ENCODE measurements at places on chromosomes 2 and 18. TPM values are rescaled to one million over a fixed set of nuclear protein-coding genes. Genes with fewer than 3 reads are reported as not detected.

- peak; percentile 79 for DNase-seq
Observed at GRCh38 chr2:173402405-173402974, 47.8 kb downstream of the CDCA7 start.

DNA sequence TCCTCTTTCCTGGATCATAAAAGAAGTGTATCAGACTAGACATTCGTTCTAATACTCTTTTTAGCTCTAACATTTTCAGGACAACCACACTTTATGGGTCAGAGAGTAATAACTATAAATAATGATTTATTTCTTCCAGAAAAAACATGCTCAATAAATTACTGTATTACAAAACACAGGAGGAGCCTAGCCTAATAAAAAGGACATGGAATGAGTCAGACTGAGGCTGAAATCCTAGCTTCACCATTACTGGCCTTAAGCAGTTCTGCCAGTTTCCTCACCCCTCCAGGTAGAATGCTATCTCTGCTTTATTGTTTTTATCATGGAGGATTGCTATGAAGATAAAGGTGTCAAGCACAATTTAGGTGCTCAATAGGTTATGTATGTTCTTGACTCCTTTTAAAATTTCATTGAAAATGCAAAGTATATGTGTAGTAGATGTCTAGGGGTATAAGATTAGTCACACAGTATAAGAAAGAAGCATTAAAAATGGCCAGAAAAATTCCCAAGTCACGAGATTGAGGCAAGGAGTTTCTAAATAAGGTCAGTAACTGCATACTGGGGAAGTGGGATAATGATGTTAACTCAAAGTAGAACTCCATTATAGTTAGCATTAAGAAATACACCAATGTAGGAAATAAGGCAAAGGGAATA, 105.5 kb upstream of the NEUROD1 start:
- no peak for DNase-seq

- DNase-seq = no peak
Observed at GRCh38 chr2:59018737-59019136, 777.6 kb upstream of the FANCL start.

GRCh38 chr2:208984376-208985090, 439.3 kb upstream of the MAP2 start:
- no peak for DNase-seq

- no peak for DNase-seq
Observed at GRCh38 chr2:42013409-42013808, 34.4 kb upstream of the PKDCC start.

GRCh38 chr2:192123847-192124246, 70.9 kb downstream of the TMEFF2 start:
- no peak for DNase-seq

DNA sequence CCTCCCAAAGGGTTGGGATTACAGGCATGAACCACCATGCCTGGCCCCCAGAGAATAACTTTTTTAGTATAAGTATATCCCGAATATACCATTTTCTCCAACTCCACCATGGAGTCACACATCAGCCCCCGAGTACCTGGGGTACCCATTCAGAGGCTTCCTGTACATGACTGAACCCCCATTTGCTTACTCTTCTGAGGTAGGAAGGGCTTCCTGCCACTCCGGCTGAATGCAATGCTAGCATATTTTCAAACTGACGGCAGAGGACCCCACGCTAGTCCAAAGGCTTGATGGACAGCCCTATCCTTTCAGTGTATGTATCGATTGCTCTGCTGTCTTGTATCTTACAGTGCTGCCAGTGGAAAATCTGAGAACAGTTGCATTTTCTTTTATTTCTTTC, 220.6 kb upstream of the SH3BP4 start:
- no peak for DNase-seq

DNA sequence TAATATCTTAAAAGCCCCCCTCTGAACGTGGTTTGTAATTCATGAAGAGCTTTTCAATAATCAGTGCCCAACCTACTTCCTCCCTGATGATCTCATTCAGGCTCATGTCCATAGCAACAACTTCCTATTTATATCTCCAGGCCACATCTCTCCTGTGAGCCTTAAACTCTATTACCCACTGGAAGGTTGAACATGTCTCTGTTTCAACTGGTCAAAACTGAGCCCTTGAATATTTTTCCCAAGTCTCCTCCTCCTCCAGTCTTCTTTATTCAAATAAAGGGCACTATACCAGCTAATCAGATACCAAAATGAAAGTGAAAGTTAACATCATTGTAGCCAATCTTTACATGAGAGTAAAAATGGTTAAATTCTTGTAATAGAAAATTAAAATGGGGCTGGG, 63.7 kb upstream of the ITGA4 start:
- no peak for DNase-seq

DNA sequence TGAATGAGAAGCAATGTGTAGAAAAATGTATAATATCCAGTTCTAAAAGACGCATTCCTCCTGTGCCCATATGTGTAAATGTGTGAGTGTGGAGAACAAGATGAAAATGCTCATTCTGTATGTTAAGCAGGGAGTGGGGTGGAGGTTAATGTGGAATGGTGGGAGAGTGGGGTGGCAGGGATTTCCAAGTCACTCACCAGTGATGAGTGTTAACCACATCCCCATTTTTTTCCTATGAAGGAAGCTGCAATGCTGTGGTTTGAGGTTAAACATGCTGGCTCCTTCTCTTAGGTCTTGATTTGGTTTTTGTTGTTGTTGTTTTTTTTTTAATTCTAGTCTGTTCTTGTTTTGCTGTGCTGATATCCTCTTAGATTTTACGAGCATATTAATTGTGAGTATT, 169.4 kb downstream of the NEDD4L start:
- DNase-seq = no peak

DNA sequence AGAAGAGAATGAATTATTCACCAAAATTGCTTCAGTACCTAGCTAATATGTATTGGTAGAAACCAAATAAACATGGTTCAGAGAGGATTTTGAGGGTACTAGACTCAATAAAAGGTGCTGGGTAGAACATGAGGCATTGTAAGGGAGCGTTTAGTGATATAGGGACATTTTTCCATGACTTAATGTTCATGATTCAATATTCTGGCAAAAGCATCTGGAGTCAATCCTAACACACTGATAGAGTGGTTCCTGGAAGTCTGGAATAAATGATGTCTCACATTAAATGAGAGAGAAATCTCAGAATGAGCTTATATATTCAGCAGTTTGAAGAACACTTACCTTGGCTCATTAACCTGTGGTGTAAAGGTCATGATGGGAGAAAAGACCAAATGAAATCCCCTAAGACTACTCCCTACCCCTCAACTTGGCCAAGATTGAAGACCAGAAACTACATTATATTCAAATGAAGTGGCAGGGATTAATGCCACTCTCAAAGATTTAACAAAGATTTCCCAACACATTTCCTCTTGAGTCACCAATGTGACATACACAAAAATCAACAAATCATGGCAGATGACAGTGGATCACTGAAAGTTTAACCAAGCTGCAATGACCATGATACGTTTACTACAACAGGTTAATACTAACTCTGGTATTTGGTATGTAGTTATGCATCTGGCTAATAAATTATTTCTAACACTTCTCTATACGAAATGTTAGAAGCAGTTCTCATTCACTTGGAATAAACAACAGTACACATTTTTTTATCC, 309.5 kb downstream of the SATB2 start:
- DNase-seq = no peak

DNA sequence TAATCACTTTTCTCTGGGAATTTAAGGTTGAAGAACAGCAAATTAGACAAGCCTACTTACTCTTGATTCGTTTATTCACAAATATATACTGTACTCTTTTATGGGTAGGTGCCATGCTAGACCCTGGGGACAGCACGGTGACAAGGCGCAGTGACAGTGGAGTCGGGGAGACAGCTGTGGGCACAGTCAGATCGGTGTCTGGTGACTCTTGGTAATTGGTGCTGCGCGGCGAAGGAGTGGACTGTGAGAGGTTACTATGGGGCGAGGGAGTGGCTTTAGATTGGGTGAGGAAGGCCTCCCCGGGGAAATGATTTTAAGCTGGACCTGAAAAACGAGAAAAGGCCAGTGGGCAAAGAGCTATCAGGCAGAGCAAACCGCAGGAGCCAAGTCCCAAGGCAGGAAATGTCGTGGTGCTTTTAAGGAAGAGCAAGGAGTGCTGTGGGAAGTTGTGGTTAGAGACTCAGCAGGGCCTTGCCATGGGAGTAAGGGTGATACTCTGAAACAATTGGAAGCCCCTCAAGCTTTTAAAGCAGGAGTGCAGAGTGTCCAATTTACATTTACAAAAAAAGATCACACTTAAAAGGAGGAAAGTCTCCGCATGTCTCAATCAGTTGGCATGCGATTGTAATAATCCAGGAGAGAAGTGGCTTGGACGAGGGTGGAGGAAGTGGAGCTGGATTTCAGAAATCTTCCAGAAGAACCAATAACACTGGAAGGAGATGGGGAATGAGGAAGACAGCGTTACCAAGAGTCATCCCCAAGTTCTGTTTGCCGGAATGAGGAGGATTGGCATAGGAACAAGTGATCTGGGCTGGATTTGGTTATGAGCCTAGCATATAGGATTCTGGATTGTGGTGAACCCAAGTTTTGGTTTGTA, 36.1 kb upstream of the TXNDC2 start:
- peak; percentile 80 for DNase-seq

DNA sequence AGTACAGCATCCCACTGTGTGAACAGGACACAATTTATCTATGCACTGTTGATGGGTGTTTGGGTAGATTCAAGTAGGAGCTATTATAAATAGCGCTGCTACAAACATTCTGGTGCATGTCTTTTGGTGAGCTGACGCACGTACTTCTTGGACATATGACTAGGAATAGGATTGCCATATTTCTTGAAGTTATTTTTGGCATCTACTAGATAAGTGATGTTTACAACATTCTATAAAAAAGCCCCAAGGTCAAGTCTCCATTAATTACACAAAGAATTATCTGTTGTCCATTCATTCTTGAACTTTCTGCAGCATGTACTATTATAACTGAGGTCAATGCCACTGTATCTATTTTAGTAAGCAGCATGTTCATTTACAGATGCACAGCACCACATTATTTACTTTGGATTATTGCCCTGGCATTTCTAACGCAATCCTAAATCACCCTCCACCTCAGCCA, 225.5 kb upstream of the TMEM200C start:
- no peak for DNase-seq

- no peak for DNase-seq
Observed at GRCh38 chr2:15822151-15823044, 118.0 kb upstream of the MYCN start.

- no peak for DNase-seq
Observed at GRCh38 chr2:165305391-165306096, 66.3 kb downstream of the SCN2A start.

Gene ST8SIA5
- total RNA-seq = 2.6 TPM

Gene TFCP2L1
- 0.30 TPM for total RNA-seq

Gene SULT1C2
- 0.87 TPM for total RNA-seq

Gene TIGD1
- 2.0 TPM for total RNA-seq

Gene AOX1
- total RNA-seq = 7.5 TPM

Gene POTEJ
- not detected for total RNA-seq

Gene TMEM150A
- 10.8 TPM for total RNA-seq

Gene SAG
- total RNA-seq = not detected

Gene DYSF
- total RNA-seq = 57.8 TPM

Gene ERICH2
- total RNA-seq = not detected

Gene DSG2
- total RNA-seq = 35.7 TPM

Gene TMEM247
- total RNA-seq = not detected

Gene ZNF514
- total RNA-seq = 15.3 TPM
